ENCODE measurements at places on chromosomes 1 and 21.

DNA sequence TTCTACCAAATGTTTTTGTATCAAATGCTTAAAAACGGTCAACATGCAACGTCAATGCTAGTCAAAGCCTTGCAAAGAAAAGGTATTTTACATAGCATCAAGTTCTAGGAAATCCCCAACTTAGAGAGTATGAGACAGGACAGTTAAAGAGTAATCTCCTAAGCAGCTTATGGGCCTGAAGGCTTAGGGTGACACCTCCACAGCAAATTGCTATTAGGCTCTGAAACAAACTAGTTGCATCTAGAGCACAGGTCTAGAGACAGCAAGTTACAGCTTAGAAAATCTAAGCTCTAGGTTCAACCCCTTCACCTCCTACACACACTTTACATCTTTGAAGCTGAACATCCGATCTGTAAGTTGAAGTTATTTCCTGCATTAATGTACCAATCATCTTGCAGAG is 13.7 kb downstream of the PABPC4 start:
- no peak for DNase-seq

DNA sequence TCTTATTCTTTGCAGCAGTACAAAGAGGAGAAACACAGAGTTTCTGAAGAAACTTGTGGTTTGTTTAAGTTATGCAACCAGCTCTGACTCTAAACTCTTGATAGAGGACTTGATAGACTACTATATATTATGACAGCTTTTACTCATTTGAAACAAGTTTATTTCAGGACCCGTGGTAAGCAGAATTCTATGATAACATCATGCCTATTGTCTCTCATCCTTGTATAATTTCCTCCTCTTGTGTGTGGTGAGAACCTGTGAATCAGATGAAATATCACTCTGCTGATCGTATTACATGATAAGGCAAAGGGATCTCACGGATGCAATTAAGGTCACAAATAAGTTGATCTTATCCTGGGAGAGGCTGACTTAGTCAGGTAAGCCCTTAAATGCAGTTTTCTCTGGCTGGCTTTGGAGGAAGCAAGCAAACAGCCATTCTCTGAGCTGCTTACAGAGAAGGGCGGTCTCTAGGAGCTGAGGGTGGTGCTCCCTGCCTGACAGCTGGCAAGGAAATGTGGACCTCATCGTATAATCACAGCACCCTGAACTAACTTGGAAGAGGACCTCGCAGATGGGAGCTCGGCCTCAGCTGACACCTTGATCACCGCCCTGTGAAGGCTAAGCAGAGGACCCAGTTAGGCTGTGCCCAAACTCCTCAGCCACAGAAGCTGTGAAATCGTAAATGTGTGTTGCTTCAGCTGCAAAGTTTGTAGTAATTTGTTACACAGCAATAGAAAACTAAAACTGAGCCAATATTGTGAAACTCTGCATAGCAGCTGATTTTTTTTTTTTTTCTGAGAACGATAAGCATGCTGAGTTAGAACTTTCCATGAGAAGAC is 151.1 kb upstream of the DPT start:
- no peak for DNase-seq

- DNase-seq: no peak
These were observed 22.6 kb upstream of the ASAP3 start for GRCh38 chr1:23506376-23507107.

DNA sequence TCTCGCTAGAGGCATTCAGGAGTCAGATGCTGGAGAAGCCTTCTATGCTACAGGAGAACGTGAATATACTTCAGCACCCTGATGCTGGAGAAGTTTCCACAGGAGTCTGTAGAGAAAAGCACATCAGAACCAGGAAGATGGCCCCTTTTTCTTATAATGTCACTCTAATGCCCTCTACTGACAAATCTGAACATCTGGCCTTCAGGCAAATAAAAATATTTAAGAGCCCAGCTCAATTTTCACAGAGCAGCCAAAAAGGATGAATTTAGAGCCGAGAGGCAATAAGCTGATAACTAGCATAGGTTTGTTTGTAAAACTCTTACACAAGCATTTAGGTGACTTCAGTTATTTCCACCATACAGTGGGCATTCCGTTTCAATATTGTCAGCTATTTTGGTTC is 3.8 kb upstream of the RRP15 start:
- no peak for DNase-seq

DNA sequence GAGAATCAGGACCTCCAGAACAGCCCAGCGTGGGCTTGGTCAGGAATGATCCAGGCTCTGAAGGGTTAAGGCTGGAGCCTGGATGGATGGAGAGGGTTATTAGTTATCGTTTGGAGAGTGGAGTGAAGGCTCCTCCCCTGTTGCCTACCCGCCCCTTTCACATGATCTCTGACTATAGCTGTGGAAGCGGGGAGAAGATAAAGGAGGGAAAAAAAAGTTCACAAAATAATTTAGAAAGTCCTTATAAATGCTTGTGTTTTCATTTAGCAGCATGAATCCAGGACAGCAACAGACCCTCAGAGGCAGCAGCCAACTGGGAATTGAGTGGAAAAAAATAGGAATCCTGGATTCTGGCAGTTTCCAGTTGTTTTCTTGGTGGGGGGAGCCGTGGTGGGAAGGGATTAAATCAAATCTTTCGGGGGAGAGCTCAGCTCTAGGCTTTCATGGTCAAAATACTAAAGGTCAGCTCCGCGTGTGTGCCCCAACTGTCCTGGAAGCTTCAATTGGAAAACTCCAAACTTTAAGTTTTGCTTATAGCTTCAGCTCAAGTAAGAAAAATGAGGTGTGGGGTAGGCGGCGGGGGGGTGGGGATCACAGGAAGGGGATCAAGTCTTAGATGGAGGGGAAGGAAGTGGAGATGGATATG is 595 bp upstream of the DDR2 start:
- peak; percentile 82 for DNase-seq

DNA sequence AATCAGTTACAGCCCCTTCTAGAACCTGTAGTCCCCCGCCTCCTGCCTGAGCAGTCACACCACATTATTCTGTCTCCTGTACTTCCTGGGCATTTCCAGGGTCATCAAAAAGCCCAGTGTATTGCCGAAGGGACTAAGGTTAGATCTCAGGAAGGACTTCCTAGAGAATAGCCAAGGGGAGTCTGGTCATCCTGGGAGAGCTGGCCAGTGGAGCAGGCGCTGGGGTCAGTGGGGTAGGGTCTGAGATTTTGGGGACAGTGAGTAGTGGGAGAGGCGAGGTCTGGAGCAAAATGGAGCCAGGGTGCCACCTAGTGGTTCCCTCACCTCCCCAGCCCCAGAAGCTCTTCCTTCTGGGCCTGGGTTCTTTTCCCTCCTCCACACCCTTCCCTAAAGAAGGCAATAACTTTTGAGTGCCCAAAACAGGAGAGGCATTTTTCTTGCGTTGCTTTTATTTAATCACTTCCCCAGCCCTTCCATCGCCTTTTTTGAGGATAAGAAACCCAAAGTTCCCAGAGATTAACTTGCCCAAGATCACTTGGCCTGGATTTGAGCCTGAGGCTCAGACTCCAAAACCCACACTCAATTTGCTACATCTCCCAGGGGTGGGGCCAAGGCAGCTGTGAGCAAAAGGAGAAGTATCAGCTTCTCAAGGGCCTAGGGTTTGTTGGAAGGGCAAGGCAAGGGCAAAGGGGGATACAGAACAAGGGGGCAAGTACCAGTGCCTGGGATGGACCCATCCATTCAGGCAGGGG is 7.3 kb upstream of the PMVK start:
- peak; percentile 40 for DNase-seq

DNA sequence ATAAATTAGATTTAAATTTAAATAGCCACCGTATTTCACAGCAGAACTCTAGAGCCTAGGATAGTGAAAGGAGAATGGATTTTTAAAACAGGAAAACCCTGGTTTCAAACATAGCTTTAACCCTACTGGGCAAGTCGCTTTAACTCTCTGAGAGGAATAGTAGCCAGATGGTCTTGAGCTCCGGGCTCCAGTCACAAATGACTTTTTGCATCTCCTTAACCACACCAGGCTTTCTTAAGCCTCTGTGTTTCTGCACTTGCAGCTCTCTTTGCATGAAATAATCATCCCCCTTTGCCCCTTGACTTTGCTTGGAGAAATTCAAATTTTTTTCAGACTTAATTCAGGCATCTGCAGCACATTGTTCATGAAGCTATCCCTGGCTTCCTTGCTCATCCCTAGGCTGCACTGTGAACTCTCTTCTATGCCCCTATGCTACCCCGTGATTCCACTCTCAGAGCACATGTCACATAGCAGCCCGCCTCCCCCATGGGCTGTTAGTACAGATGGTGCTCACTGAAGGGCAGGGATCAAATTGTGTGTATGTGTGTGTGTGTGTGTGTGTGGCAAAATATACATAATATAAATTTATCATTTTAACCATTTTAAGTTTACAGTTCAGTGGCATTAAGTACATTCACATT is 68.8 kb upstream of the DAB1 start:
- no peak for DNase-seq

DNA sequence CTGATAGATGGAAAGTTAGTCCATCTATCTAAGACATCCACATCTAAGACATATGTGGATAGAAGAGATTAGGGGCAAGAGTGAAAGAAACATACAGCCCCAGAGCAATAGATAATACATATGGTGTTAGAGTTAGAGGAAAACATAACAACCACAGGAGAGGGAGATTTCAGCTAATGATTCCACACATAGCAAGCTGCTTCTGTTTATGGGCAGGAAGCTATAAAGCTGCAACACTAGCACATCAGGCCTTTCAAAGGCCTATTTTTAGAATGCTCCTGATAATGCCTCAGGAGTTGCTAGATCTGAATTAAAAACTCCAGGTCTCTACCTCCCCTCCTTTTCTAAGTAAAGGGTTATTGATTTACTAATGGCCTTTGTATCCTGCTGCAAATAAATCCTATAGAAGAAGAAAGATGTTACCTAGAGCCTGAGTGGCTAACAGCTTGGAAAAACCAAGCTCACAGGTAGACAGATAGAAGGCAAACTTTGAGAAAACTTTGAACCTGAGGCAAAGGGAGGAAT is 36.1 kb downstream of the BRINP2 start:
- no peak for DNase-seq

All from kidney (tissue), 22 donors.